ENCODE measurements at places on chromosomes 2 and 18.

- DNase-seq = no peak
These were observed 780 bp downstream of the SRD5A2 start for GRCh38 chr2:31579996-31580320.

- no peak for DNase-seq
These were observed 416.0 kb upstream of the HS6ST1 start for GRCh38 chr2:128734521-128735295.

DNA sequence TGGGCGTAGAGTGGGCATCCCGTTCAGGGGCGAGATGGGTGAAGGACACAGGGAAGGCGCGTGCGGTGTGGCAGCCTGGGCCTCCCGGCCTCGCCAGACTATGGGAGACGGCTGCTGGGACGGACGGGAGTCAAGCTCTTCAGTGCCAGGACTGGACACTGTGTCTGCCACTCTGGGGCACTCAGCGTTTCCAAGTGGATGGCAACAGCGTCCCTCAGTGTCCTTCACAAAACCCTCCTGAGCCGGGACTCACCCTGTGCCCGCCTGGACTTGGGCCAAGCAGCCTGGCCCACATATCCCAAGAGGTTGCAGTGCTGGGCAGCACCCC lies 16.3 kb upstream of the BOK start:
- no peak for DNase-seq

DNA sequence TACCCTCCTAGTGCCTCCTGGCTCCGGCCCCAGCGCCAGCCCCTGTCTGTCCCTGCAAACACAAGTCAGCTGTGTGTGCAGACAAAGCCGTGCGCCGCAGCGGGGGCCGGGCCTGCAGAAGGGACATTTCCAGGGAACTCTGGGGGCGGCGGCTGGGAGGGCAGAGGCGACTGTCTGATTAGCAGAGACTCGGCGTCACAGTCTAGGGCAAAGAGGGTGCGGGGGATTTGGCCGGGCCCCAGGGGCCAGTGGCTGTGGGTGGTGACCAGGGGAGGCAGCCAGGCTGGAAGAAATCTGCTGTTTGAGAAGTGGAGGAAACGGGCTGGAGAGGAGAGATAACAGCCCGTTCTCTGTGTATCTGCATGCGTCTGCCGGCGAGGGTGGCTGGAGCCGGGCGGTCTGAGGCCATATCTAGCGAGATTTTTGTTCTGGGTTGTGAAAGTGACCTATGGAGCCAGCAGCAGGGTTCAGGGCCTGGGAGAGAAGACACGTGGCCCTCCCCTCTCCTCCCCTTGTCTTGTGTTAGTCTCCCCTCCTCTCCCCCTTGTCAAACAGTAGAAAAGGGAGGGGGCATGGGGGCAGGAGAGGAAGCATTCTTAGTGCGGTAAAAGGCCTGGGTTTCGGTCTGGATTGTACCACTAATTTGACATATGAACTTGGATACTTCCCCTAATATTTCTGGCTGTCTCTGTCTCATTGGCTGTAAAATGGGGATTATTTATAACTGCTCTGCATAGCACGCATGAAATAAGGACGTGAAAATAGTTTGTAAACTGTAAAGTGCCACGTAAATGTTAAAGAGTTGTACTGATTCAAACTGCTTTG lies 169.4 kb downstream of the SMAD7 start:
- peak; percentile 84 for DNase-seq

GRCh38 chr2:144941743-144942488 lies 422.0 kb upstream of the ZEB2 start:
- DNase-seq = no peak

DNA sequence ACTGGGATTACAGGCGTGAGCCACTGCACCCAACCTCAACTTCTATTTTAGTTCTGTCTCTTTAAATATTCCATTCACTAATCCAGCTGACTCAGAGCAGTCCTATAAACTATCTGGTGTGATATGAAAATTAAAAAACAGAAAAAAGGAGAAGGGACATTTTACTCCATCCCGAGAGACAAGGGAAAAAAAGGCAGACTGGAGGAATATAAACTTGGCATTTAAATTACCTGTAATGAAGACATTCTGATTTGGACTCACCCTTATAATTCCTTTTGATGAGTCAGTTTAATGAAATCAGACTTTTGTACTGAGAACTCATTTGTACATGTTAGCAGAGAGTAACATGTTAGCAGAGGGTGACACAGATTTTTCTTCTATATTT lies 74.8 kb upstream of the RIOK3 start:
- DNase-seq = no peak

DNA sequence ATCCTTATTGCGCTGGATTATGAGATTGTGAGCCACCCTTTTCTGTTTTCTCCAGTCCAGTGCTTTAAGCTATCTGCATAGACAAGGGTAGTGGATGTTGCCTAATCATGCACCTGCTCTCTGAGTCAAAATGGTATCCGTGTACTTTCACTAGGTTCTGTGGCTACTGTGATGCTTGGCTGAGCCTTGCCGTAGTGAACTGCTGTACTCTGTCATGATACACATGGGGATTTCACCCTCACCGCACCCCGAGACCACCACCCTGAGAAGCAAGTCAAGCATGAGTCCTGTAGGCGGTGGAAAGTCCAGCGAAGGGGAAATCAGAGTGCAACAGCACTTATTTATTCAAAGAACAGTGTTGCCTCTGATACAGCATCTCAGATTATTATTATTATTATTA lies 55.0 kb downstream of the ARHGAP25 start:
- no peak for DNase-seq

GRCh38 chr2:32862269-32863055 lies 84.3 kb upstream of the LTBP1 start:
- no peak for DNase-seq

DNA sequence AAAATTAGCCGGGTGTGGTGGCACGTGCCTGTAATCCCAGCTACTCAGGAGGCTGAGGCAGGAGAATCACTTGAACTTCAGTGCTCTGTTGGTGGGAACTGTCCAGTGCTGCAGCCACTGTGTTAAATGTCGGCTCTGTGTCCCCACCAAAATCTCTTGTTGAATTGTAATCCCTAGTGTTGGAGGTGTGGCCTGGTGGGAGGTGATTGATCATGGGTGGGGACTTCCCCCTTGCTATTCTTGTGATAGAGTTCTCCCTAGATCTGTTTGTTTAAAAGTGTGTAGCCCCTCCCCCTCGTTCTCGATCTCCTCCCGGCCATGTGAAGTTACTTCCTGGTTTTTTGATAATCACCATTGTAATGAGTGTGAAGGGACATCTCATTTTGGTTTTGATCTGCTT lies 9.8 kb upstream of the RPL31 start:
- no peak for DNase-seq

DNA sequence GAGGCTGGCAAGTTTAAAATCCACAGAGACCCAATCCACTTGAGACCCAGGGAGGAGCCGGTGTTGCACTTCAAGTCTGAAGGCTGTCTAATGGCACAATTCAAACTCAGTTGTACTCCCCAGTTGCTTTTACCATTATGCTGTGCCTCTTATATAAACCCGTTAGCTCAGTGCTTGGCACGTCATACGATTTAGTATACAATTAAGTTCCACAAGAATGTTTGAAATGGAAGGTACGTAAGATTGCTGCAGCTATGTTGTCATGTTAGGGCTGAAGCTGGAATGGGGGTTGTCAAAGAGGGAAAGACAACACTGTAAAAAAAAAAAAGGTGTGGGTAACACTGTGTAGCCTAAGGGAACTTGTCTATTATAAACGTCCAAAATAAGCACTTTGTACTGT lies 30.2 kb downstream of the LIMS1 start:
- DNase-seq = no peak

GRCh38 chr2:230205034-230205433 lies 14.8 kb downstream of the SP110 start:
- no peak for DNase-seq

DNA sequence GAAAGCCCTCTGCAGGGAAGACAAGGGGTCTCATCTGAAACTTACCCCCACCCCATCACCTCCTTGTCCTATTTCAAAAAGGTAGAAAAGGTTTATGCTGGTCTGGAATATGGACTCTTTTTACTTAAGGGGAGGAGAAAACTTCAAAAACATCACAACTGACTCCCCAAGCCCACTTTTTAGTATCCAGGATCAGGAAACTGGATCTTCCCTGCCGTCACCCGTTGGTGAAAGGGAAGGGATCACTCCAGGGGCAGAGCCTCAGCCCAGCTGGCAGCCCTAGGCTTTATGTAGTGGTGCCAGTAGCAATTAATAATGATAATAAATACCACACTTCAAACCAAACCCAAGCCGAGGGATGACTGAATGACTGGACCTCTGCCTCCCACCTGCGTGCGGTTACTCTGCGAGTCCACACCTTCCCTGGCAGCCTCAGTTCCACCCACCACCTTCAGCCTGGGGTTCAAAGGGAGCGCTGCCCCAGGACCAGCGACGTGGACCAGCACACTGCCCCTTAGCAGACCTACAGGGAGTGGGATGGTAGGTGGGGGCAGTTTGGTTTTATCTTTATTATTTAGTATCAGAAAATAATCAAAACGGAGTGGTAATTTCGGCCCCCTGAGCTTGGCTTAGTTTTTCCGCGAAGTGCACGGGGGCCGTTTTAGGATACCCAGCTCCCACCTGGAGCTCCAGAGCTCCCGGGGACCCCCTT lies 4.9 kb upstream of the GATA6 start:
- no peak for DNase-seq

DNA sequence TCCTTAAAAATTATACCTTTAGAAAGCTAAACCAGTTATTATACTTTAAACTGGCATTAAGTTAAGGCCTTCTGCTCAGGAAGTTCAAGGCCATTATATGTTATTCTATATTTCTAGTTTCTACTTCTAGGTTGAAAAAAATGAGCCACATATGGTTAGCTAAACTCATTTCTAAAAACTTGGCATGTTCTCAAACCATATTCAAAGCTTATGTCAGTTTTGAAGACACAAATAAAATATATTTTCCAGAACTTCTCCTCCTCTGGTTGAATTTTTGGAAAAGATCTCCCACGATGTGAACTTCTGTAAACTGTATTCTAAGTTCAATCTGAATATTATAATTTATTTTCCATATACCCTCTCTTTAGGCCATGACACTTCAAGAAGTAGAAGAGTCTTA lies 103.5 kb downstream of the NYAP2 start:
- DNase-seq = peak; percentile 20

DNA sequence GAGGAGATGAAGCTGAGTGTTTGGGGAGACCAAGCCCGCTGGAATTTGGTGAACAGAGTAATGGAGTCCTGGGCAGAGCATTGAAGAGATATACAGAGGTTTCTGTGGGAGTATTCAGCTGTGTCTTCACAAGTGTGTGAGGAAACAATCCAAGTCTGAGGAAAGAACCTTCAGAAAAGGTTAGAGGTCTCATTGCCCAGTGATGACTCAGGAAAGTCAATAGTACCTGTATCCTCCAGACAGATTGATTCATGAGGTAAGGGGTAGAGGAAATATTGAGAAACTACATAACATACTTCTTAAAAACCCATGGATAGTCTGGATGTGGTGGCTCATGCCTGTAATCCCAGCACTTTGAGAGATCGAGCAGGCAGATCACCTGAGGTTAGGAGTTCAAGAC lies 392.3 kb downstream of the GALNT13 start:
- DNase-seq = no peak

GRCh38 chr2:15979051-15979758 lies 38.9 kb downstream of the MYCN start:
- DNase-seq = no peak

DNA sequence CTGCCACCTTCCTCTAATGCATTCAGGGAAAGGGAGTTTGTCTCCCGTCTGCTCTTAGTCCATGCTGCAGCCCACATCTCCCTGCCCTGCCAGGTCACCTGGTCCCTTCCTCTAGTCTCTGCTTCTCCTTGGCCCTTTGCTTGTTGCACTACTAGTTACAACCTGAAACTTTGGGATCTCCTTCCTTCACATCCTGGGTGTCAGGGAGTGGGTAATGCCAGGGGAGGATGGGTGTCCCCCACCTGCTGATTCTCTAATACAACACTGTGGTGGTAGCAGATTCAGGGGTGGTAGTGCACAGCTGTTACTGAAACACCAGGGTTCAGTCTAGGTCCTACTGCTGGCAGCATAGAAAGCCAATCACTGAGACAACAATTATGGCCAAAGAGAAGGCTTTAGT lies 31.2 kb upstream of the COX7A2L start:
- DNase-seq = no peak

DNA sequence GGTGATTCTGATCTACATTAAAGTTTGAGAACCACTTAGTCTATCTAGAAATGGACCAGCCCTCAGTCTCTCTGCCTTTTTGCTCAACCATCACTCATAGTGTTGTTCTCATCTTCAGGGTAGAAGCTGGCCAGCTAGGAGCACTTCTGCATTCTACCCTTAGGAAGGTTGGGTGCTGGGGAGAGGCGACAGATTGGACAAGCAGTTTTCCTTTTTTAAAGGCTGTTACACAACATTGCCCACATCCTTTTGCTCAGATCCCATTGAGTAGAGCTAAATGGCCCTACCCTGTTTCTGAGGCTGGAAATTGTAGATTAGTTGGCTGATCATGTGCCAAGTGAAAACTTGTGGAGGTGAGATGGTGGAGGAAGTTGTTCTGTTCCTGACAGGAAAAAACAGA lies 35.6 kb downstream of the OSBPL6 start:
- no peak for DNase-seq

GRCh38 chr18:49898421-49898820 lies 85.1 kb upstream of the ACAA2 start:
- peak; percentile 93 for DNase-seq

DNA sequence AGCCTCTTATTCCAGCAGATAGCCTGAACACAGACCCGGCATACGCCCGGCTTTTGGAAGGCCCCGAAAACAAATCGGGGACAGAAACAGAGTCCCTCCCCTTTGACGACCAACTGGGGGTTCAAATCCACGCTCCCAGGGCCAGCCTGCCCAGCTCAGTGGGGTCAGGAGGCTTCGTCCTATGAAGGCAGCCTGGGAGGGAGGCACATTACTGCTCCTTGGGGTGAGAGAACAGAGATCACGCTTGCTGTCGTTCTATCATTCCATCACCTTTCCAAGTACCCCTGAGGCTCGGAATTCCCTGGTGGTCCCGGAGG lies 208.8 kb upstream of the SALL3 start:
- DNase-seq = no peak

GRCh38 chr2:219645631-219646527 lies 18.4 kb downstream of the SLC4A3 start:
- no peak for DNase-seq

DNA sequence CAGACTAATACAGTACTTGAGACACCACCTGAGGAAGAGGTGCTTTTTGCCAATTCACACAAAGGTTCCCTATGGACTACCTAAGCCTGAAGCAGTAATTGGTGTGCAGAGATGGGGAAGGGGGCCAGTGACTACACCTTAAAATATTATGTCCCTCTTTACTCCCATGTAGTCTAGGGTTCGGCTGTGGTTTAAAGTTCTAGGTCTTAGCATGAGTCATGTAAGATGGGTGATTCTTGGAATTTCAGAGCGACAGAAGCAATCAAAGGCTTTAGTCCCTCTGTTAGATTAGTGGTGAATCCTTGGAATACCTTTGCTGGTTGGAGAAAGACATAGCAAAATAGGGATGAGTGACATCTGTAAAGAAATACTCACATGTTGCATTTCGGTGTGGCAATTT lies 14.3 kb upstream of the CCDC85A start:
- DNase-seq = no peak

DNA sequence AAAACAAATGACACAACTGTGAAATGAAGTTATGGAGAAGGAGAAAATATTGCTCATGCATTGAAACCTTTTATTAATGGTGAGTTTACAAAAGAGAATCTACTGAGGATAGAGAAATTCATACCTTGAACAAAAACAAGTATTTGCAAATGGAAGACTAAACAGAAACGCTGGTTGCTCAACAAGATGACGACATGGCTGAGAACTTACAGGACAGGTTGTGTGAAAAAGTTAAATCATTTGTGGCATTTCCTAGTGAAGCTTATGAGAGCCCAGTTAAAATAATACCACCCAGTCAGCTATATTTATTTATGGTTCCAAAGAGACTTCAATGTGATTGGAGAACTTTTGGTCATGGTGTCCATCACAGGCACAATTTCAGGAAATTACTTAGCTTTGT lies 148.6 kb upstream of the PKDCC start:
- DNase-seq = peak; percentile 57

Measured in tongue (tissue), 3 donors.